ENCODE measurements at places on chromosomes 4 and X. TPM values are rescaled to one million over a fixed set of nuclear protein-coding genes. Genes with fewer than 3 reads are reported as not detected.

Gene SPANXN4
- total RNA-seq: not detected

Gene STOX2
- 31.6 TPM for total RNA-seq

Gene BMPR1B
- 0.77 TPM for total RNA-seq

DNA sequence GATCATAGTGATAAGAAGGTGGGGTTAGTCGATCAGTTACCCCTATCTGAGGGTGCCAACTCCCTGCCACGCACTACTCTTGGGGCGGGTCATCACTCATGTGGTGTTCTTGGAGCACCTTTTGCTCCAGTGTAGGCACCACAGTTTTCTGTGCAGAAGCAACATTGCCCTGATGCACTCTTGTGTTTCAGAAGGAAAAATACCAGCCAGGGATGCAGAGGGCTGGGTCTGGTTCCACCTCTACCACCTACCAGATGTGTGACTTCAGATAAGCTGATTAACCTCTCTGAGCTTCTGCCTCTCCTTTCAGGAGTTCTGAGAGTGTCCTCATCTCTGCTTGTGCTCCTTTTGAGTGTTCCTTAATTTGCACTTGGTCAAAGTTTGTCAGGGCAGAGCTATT is 29.9 kb upstream of the PROM1 start:
- H3K4me3 ChIP-seq: no peak overlapping the region
- no peak for DNase-seq

- no peaks in the 10 kb centered on the region for H3K36me3 ChIP-seq
- no peaks in the 10 kb centered on the region for H3K27me3 ChIP-seq
- DNase-seq: no peak
Observed at GRCh38 chr4:161767116-161767515, 396.7 kb downstream of the FSTL5 start.

DNA sequence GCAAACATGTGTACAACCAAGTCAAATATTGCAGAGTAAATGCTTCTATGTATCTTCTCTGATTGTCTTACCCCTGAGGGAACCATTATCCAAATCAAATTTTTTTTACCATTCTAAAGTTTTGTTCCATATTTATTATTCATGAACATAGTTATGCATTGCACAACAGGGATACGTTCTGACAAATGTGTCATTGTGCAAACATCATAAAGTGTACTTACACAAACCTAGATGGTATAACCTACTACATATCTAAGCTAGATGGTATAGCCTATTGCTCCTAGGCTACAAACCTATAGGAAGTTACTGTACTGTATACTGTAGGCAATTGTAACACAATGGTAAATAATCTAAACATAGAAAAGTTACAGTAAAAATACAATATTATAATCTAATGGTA is 23.4 kb downstream of the BEX3 start:
- no peak overlapping the region for H3K27ac ChIP-seq
- H3K4me1 ChIP-seq: peaks cover 6% of the 10 kb centered on the region

- no peaks in the 10 kb centered on the region for H3K27me3 ChIP-seq
- peak overlapping the region; percentile 65 for H3K27ac ChIP-seq
- H3K4me1 ChIP-seq: peaks cover 10% of the 10 kb centered on the region
- peaks cover 21% of the 10 kb centered on the region for H3K36me3 ChIP-seq
- H3K4me3 ChIP-seq: no peak overlapping the region
- DNase-seq: no peak
Observed at GRCh38 chrX:13742397-13743176, 8.0 kb downstream of the OFD1 start.

- no peak overlapping the region for H3K27ac ChIP-seq
- H3K4me3 ChIP-seq: no peak overlapping the region
- no peaks in the 10 kb centered on the region for H3K36me3 ChIP-seq
Observed at GRCh38 chr4:37246891-37247290, 2.3 kb downstream of the NWD2 start.

DNA sequence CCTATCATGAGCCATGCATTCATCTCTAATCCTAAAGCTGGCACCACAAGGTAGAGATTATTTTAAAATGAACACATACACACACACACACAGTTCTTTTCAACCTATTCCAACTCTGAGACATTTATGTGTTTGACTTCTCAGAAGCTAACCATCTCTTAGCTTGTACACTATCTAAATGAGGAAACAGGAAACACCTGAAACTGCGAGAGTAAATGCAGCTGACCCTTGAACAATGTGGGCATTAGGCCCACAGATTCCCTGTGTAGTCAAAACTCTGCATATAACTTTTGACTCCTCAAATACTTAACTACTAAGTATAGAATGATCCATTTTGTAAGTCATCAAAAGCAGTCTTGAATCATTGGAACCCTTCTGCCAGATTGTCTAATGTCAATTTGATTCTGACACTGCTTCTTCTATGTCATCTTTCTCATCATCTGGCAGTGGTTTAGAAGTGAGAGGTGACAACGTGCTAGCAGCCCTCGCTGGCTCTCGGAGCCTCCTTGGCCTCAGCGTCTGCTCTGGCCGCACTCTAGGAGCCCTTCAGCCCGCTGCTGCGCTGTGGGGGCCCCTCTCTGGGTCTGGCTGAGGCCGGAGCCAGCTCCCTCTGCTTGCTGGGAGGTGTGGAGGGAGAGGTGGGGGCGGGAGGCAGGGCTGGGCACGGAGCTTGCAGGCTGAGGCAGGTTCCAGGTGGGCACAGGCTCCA is 21.4 kb upstream of the IL15 start:
- H3K27ac ChIP-seq: no peak overlapping the region
- no peaks in the 10 kb centered on the region for H3K27me3 ChIP-seq
- no peak overlapping the region for H3K4me3 ChIP-seq
- no peak for DNase-seq
